Stomach (tissue), 19 donors: ENCODE measurements at places on chromosomes 7 and 10.

GRCh38 chr10:14705548-14706230, 69.0 kb downstream of the FAM107B start:
- DNase-seq = no peak

- peak; percentile 46 for DNase-seq
These were observed 14.6 kb upstream of the RPEL1 start for GRCh38 chr10:103231047-103231551.

DNA sequence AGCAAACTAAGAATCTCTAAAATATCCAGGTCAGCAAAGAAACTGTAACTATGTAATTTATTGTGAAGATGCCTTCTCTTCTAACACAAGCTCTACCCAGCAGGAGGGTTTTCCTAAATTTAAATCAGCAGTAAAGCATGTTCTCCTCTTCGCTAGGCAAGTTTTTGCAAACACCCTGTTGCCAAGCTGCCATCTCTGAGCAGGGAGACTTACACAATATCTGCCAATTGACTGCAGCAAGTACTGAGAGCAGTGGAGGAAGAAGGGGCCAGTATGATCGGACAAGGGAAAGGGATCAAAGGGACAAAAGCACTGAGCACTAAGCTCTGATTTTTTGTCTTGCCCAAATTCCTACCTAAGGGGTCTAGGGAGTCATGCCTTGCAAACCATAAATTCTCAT, 16.0 kb upstream of the LANCL2 start:
- DNase-seq = no peak

GRCh38 chr7:98078197-98078870, 28.3 kb upstream of the LMTK2 start:
- peak; percentile 34 for DNase-seq

- DNase-seq = peak; percentile 88
These were observed 325.0 kb downstream of the PLXNA4 start for GRCh38 chr7:132251327-132251659.

DNA sequence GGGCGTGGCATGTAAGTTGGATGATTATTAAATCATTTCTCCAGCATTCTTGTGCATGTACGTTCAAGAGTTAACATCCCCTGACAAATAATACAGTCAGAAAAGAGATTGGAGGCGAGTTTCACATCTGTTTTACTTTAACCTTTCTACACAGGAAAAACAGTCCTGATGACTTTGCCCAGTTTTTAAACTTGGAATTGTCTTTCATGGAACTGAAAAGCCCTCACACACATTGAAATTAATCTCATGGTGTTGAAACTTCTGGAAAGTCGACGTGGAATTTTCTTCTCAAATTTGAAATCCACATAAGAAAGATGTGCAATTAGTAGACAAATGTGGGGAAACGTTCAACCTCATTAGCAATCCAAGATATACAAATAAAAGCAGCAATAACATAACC, 31.2 kb upstream of the ZNF438 start:
- DNase-seq = no peak

GRCh38 chr7:54245020-54245419, 297.2 kb upstream of the VSTM2A start:
- no peak for DNase-seq

GRCh38 chr7:116525298-116525912, 569 bp downstream of the CAV1 start:
- DNase-seq = peak; percentile 58
